ENCODE measurements at places on chromosomes 6 and 20.

DNA sequence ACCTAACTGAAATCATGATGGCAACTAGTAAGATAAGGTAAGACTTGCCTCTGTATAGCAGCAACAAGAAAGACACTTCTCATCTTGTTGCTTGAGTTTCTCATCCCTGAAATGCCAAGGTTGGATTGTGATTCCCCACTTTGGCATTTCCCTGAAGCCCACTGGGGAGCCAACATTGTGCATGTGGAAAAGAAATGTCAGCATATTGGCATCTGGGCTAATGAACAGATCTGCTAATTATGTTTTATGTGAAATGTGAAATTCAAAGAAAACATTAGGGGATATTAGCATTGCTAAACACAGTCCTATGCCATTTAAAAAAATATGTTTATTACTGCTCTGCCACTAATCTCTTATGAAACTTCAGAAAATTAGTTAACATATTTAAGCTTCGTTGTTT lies 126.3 kb upstream of the PCSK2 start:
- no peak for DNase-seq

DNA sequence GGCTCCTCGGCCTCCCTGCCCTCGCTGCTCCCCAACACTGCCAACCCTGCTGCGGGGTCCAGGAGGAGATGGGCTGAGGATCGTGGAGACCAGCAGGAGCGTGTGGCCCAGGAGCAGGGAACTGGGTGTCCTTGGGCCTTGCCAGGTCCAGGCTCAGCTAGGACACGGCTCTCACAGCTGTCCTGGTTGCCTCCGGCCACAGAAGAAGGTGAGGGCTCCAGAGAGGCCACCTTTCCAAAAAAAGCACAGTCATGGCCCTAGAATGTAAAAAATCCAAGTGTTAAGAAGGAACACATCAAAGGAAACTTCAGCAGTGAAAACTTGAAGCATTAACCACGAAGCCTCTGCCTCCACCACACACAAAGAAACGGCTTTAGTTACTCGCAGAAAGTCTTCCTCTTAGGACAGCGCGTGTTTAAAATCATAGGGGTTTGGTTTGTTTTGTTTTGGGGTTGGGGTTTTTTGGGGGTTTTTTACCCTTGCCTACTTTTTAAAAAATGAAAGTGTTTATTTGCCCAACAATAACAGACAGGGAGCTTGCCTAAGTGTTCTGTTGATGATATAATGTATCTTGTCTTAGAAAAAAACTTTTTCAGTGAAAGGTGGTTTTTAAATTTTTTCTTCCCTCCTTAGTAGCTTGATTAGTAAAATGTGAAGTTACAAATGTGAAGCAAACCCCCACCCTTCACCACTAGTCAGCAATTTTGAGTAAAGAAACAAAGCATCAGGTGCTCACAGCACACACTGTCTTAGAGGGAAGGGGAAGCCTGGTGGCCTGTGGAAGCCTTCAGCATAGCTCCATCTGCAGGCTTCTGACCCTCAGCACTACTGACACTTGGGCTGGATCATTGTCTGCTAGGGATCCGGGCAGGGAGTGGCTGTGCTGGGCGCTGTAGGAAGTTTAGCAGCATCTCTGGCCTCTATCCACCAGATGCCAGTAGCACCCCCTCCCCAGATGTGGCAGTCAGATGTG lies 60.0 kb downstream of the PTPN1 start:
- no peak for DNase-seq

DNA sequence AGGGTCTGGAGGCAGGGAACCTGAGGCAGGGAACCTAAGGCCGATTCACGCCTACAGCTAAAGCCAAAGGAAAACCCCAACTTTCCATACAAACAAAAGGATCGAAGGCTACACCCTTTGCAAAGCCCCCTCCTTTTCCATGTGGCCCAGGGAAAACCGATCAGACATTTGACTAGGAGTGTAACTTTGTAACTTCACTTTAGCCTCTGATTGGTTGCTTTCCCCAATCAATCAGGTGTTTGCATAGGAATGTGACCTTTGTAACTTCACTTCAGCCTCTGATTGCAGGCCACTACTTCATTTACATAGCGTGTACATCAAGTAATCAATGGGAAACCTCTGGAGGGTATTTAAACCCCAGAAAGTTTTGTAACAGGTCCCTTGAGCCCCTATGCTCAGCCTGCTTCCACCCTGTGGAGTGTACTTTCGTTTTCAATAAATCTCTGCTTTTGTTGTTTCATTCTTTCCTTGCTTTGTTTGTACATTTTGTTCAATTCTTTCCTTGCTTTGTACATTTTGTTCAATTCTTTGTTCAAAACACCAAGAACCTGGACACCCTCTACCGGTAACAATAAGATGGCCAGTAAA lies 43.3 kb downstream of the CHD6 start:
- DNase-seq, result no peak

- DNase-seq, result no peak
Measured at GRCh38 chr6:105359419-105360370, 43.2 kb downstream of the PREP start.

GRCh38 chr6:160042788-160043301 lies 74.0 kb downstream of the IGF2R start:
- no peak for DNase-seq

DNA sequence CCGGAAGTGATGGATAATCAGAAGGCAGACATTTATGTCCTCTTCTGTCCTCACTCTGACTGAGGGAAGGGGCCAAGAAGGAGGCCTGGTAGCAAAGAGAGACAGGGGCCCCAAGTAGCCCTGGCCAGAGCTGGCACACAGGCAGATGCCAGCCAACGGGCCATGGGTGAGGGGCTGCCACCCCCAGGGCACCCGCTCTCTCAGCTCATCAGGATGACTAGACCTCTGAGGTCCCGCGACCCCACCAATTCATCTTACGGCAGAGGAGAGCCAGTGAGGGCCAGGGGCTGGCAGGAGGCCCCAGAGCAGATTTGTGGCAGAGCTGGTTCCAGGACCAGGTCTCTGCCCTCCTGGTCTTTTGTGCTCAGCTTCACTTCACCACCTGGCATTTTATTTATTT lies 43.1 kb upstream of the MDFI start:
- DNase-seq, result no peak

- DNase-seq, result no peak
Measured at GRCh38 chr6:101401792-101402621, 8.5 kb downstream of the GRIK2 start.

- no peak for DNase-seq
Measured at GRCh38 chr6:82006027-82006738, 241.4 kb downstream of the IBTK start.
